ENCODE measurements at places on chromosomes 5 and 9.

GRCh38 chr5:154276973-154277331, 86.4 kb downstream of the GALNT10 start:
- no peak for DNase-seq

GRCh38 chr9:86614871-86615849, 260.9 kb upstream of the TUT7 start:
- no peak for DNase-seq

GRCh38 chr9:114093031-114093471, 6.0 kb downstream of the KIF12 start:
- no peak for DNase-seq

DNA sequence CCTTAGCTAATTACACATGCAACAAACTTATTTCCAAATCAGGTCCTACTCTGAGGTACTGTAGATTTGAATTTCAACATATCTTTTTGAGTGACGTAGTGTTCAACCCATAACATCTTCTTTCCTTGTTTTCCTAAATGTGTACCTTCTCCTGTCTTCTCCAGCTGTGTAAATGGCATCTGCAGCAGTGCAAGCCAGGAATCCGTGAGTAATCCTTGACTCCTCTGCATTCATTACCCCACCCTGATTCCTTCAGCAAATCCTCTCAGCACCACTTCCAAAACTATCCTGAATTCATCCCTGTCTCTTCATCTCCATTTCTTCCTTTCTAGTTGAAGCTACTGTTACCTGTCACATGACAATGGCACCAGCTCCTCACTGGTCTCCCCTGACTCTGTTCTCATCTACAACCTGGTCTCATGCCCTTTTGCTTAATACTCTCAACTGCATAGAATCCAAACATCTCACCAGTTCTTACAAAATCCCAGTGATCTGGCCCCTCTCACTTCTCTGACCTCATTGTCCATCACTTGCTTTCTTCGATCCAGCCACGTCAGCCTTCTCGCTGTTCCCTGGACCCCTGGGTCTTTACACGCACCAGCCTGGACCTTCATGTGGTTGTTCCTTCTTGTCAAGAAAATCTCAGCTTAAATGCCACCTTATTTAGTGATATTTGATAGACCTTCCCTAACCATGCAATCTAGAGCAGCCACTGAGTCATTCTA, 14.6 kb upstream of the TRAF1 start:
- DNase-seq: no peak

DNA sequence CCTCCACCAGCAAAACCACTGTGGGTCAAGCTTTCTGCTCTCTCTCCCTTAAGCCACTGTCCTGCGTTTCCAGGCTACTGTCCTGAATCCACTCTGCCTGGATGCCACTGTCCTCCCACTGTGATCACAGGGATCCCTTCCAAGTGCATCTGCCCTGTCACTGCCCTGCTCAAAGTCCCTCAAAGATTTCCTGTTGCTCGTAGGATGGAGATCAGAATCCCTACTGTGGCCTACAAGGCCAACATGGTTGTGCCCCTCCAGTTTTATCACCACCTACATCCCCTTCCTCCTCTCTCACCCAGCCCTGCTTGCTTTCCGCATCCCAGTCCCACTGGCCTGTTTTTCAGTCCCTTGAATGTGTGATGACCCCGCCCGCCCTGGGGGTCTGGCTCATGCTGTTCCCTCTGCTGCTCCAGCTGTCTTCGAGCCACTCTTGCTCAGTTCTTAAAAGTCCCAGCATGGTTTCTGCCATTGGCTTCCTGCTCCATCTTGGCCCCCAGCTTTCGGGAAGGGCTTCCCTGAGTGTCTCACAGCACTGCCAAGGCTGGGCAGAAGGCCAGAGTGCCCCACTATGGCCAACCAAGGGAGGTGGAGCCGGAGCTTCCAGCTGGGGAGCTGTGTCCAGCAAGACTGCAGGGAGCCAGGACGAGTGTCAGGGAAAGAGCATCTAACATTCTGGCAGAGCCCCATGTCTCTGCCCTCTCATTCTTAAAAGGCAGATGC, 12.9 kb upstream of the FRRS1L start:
- DNase-seq: no peak

GRCh38 chr5:116953251-116953930, 378.8 kb upstream of the SEMA6A start:
- DNase-seq: no peak

GRCh38 chr5:1568201-1568979, 44.6 kb upstream of the LPCAT1 start:
- no peak for DNase-seq

- DNase-seq: no peak
Measured at GRCh38 chr5:57164124-57164523, 9.7 kb upstream of the GPBP1 start.

- DNase-seq: no peak
Measured at GRCh38 chr5:54259981-54260380, 50.4 kb downstream of the ARL15 start.

GRCh38 chr5:6730407-6730806, 17.2 kb downstream of the TENT4A start:
- DNase-seq: no peak

DNA sequence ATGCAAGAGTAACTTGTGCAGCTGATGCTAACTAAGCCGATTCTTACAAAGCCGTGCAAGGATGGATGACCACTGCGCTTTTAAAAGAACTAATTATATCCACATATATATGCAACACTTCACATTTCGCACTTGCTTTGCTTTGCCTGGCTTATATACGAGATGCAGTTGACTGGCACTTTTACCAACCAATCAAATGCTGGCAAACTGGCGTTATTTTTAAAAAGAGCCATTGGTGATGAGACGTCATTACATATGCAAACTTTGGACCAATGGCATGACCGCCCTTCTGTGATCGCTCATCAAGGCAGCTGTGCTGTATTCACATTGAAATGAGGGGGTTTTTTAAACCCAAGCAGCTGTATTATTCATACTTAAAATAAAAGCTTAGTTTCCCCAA, 1147.7 kb upstream of the WWC1 start:
- no peak for DNase-seq

DNA sequence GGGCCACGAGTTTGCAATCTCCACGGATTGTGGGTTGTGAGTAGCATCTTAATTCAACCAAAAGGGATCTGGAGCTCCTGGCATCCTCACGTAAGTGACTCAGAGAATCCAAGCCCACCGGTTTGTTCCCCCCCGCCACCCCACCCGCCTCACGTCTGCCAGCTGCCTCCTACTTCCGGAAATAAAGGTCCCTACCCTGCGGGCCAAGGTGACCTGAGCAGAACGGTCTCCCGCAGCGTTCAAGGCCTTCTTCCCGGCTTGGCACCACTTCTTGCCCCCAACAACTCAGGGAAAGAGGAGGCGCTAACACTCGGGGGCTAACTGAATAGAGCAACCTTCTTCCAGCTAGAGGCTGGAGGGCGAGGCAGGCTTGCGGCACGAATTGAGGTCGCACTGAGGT, 8.8 kb upstream of the GPRIN1 start:
- DNase-seq: no peak

GRCh38 chr5:76537073-76537543, 86.1 kb downstream of the F2RL2 start:
- no peak for DNase-seq

DNA sequence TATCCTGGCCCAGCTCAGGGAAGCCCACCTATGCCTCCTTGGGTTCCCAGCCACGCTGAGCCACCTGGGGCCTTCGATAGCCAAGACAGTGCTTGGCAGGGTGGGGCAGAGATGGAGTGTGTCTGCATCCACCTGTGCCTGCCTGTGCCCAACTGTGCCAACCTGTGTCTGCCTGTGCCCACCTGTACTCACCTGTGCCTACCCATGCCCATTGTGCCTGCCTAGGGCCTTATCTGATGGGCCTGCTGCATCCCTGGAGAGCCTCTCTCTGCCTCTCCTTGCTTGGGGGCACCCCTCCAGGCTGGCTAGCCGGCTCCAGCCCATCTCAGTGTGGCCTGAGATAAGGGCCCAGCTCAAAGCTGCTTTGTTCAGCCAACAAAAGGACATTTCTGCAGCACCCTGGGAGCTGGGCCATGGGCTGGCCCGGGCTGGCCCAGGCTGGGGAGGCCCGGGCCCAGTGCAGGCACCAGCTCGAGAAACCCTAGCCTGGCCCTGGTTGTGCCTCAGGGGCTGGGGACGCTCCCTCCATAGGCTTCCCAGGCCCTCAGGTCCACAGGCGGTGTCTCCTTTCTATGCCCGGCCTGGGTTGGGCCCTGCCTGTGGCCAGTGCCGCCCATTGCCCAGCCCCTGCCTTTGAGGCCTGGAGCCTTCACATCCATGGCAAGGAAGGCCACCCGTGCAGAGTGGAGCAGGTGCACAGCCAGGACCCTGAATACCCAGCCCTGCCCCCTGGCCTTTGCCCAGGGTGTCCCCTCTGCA, 37.3 kb upstream of the NOTCH1 start:
- DNase-seq: no peak

DNA sequence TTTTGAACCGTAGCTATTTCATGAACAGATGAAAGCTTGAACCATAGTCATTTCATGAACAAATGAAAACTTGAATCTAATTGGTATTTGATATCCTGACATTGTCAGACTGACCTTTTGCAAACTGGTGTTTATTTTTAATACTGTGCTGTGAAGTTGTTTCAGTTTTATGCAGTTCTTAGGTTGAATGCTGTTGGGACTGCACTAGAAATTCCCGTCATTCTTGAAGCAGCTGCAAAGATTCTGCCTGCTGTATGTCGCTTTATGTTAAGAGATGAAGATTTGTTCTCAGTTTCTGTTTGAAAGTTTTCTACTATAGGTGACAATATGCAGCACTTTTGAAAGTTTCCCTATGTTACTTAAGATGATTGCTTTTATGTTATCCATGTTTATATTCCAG, 22.5 kb upstream of the FAM120AOS start:
- no peak for DNase-seq

GRCh38 chr9:133803028-133803585, 65.0 kb upstream of the SARDH start:
- DNase-seq: no peak

DNA sequence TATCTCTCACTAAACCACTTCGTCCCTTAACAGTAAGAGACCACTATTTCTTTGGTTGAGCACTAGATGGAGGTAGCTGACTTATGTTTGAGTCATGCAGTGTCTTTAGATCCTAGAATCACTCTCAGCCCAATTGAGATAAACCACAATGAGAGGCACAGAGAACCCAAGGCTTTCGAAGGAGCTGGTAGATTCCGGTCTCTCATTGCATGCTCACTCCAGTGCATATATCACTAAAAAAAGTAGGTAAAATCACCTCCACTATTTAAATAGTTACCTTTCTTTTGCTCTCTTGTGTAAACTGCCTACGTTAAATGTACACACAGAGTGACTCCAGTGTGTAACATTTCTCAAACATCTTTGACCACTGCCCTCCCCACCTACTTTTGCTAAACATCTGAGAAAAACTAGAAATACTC, 27.6 kb downstream of the ACTL7A start:
- no peak for DNase-seq

DNA sequence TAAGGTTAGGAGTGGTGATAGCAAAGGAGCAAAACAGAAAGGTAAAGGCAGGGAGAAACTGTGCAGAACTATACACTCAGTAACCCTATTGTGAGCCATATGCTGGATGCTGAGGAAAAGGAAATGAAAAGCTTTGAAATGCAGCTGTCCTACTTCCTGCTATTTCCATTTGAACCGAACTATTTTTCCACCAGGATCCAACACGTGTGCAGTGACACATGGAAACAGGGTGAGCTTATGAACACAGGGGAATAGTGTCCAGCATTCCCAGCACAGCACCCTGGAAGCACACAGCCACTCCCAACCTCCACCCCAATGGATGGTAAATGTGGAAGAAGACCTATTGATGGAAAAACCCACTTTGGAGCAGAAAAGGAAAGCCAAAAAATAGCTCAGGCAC, 69.0 kb upstream of the SLC12A2 start:
- DNase-seq: no peak

DNA sequence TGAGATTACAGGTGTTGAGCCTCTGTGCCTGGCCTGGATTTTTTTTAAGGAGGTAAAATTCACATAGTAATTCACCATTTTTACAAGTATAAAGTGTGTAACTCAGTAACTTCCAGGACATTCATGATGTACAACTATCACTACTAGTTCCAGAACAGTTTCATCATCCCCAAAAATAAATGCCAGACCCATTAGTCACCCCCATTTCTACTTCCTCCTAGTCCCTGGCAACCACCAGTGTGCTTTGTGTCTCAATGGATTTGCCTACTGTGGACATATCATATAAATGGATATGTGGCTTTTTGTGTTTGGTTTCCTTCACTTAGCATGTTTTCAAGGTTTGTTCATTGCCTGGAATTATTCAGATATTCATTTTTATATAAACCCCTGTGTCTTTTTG, 72.5 kb upstream of the PANK3 start:
- DNase-seq: no peak
